ENCODE measurements at places on chromosomes 12 and 14.
A peak's percentile ranks its signal among the peaks of the same experiment; 100 is the strongest.

GRCh38 chr12:130655010-130655409 is 61.1 kb downstream of the RIMBP2 start:
- no peak for DNase-seq

GRCh38 chr14:94922595-94923239 is 152.8 kb upstream of the GSC start:
- no peak for DNase-seq

DNA sequence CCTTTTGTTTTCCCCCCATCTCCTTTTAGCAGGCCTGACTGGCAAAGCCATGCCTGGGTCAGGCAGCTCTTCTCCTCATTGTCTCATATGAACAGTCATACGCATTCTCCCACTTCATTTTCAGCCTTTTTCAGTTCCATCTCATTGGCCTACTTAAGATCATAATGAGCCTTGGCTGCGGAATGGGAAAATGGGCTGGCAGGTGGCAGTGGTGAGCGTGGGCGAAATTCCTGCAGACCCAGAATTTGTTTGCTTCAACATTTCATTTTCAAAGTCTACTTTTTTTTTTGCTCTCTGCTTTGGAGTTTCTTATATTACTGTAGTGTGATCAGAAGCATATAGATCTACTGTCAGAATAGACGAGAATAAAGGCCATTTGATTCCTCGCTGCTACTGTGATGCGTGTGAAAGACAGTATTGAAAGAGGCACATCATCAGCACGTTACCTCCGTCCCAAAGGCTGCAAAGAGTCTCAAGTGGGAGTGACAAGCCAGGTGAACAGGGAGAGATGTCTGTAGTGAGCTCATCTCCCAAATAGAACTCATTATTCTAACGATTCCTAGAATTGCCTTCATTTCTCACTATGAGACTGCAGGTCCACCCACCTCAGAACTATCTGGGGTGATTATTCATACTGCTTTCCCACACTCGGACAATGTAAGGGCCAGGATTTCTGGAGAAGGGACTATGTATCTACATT is 73.7 kb downstream of the TBK1 start:
- no peak for DNase-seq

DNA sequence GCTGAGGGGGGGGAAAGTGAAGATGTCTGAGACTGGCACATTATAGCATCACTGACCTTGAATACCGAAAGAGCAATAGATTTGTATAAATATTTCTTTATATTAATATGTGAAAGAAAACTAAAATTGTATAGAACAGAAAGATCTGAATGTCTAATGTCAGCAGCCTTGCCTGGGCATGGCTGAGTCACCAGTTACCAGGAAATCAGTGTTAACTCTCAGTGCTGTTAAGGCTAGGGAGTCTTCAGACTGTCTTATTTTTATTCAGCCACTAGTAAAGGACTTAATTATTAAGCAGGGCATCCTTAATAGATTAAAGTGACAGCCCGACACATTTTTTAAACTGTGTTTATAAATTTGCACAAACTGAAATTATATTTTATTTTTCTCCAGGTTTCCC is 122.9 kb upstream of the AEBP2 start:
- peak; percentile 25 for DNase-seq

DNA sequence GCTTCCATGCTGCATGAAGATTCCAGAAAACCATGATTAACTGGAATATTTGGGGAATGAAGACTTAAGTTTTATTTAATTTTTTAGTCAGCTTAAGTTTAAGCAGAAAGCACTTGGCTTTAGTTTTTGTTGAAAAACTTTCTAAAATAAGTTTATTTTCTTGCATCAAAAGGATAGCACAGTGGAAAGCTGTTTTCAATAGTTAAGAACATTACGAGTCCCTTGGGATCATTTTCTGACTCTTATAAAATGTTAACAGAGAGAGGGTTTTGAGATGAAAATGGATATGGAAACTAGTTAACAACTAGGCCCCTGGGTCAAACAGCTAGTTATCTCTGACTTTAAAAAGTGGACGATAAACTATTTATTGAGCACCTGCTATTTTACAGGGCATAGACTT is 181.9 kb upstream of the SLC38A2 start:
- DNase-seq = peak; percentile 46

DNA sequence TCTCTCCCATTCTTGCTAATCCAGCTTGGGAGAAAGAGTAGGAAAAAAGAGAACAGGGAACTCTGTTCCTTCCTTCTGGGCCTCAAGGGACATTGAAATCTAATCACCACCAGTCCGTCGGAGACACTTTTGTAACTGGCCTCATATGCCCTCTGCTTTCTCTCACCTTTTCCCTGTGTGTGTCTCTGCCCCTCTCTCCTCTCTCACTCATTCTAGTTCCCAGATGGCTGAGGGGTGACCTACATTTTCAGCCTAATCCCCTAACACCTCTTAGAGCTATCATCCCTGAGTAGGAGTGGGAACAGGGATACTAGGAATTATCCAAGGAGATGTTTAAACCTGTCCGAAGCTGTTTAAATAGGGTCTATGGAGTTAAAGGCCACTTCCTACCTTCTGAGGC is 8.9 kb upstream of the PCK2 start:
- no peak for DNase-seq

DNA sequence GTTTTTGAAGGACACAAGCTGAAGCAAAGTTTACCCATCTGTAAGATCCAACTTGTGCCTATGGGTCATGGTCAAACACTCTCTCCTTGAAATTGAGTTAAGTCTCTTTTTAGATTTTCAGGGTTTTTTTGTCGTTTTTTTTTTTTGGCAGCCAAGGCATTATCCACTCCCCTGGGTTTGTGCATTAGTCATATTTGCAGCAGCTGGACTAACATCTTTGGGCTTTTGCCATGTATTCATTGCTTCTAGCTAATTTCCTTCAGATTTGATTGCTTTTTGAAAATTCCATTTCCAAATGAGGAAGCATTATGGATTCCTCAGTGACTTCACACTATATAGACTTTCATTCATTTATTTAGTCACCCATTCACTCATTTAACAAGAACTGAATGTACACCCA is 80.3 kb upstream of the SRRM4 start:
- no peak for DNase-seq

GRCh38 chr14:99286761-99287160 is 14.8 kb upstream of the BCL11B start:
- DNase-seq = no peak

DNA sequence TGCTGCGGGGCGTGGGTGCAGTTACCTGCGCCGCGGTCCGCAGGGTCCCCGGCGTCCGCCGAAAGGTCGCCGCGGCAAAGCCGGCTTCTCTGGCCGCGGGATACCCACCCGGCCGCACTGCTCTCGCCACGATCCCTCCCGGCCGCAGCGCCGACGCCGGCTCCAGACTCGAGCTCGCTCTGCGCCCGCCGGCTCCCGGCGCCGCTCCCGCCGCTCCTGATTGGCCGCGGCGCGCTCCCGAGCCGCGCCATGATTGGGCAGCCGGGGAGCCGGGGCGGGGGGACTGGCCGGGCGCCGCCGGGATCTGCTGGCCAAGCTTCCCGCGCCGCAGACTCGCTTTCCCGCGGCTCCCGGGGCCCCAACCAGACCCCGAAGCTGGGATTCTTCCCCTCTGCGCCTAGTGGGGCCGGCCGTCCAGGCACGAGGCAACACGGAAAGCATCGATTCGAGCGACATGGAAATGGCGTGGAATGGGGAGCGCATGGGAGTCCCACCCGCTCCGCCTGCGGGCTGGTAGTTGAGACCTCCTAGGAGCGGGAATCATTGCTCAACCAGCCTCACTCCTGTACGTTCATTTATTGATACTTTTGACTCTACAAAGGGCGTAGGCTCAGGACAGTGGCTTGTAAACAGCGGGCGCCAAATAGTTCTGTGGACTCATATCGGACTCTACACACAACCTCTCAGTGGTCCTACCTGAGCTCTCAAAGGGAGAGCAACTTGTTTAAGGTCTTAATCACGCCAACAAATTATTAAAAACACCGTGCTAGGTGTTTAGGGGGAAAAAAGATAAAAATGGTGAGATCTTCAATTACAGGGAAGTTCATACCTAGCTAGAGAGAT is 36.4 kb upstream of the STON2 start:
- DNase-seq = peak; percentile 61

- peak; percentile 49 for DNase-seq
These were observed 27.3 kb upstream of the OSBPL8 start for GRCh38 chr12:76586764-76587395.

DNA sequence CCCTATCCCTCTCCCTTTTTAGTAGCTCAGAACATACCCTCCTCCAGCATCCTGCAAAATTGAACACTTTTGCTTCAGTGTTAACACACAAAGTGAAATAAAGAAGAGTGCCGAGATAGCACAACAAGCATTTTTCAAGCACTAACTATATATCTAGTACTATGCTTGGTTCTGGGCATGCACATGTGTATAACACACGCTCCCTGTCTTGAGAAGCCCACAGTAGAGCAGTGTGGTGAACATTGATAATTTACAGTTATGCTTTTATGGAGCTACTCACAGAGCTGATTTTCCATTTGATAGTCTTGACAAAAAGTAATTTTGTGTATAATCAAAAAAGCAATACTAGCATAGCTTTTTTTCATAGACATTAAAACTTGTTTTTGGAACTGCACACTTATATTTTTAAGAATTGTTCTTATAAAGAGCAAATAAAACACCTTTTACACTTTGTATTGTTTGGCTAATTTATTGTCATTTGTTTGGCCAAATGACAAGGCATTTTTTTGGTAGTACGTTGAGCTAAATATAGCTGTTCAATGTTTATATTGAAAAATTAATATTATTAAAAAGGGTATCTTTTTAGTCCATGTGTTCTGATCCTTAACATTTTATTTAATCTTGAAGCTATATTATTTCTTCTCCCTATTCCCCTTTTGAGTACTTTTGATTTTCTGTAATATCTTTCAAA is 39.7 kb downstream of the LEMD3 start:
- no peak for DNase-seq

DNA sequence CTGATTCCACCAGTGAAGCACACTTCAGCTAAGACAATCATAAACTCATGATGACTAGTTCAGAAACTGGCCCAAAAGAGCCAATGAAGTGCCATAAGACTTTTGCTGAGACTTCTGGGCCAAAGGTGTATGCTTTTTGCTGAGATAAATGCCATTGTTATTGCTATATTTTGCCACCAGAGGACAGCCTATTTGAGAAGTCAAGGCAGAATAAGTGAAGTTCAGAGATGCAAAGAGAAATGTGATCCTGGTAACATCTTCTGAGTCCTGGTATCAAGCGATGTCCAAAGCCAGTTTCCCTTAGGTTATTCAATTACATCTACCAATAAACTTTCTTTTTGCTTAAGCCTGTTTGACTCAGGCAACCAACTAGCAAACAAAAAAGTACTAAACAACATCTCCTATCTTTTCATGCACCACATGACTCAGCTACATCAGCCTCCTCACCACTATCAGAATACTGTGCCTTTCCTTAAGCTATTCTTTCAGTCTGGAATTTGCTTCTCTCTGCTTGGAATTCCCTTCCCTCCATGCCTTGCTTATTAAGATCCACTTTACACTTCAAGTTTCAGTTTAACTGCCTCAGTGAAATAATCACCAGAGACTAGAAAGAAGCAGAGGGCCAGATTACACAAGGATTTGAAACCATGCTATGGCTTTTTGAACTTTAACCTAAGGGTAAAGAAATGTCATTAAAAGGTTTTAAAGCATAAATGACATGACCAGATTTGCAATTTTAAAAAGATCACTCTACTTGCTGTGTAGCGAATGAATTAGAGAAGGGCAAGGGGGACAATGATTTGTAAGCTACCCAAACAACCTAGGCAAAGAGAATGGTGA is 14.0 kb downstream of the CRY1 start:
- peak; percentile 25 for DNase-seq

DNA sequence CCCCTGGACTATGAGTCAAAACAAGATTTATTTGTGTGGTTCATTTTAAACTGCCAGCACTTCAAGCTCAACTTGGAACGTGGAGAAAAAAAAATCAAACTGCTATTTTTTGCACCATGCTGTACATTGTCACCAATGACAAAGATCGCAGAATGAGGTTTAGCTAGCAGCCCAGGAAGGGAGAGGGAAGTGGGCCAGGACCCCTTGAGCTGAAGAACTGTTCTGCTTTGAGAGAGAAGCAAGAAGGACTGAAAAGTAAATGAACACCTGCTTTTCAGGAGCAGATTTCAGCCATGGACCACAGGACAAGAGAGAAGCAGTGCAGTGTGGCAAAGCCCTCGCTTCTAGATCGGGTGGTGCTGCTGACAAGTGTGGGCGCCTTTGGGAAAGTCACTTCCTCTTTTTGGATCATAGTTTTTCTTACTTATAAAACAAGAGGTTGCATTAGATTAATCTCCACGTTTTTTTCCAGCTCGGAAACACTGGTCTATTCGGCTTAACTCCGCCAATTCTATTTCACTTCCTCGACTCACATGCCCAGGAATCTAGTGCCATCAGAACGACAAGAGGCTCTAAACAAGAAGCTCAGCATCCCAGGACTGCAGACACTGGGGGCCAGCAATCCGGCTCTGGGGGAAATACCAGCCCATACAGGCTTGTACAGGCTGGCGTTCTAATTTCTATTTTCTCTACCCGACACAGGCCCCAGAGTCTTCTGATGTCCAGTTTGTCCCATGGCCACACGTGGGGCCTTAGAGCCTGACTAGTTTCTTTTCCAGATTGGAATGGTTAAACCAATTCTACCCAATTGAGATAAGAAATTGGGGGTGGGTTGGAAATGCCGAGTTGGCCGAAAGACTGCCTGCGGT is 129.9 kb downstream of the CRACR2A start:
- DNase-seq = no peak

DNA sequence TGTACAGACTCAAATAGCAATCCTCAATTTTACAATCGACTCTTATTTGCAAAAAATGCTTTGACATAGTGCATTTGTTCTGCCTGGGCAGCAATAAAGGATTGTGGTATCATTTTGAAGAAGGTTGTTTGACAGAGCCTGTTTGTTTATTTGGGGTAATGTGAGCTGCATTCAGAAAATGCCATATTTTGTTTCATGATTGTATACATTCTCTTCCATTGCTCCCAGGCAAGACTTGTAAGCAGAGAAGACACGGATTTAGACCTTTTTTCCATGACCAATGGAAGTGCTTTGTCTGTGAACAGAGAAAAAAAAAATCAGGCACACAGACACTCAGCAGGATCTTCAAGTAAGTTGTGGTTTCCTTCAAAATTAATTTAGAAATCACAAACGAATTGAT is 35.5 kb upstream of the ALX1 start:
- DNase-seq = no peak

DNA sequence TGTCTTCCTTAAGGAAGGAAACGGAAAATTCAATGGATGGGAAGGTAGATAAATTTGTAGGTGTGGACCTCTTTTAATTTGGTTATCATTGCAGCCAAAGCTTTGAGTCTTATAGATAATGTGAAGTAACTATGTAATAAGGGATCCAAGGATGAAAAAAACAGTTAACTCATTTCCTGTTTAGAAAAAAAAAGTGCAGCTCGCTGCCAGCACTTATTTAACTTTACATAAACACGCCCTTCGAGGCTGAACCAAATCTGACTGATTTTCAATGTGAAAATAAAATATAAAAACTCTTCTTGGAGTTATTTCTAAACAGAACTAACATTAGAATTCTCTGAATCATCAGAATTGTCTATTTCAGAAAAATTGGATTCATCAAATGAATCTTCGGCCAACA is 7.0 kb downstream of the NUBPL start:
- DNase-seq = no peak

Data from fibroblast of skin of right biceps (primary cell).